ENCODE measurements at places on chromosomes 3 and 15.

DNA sequence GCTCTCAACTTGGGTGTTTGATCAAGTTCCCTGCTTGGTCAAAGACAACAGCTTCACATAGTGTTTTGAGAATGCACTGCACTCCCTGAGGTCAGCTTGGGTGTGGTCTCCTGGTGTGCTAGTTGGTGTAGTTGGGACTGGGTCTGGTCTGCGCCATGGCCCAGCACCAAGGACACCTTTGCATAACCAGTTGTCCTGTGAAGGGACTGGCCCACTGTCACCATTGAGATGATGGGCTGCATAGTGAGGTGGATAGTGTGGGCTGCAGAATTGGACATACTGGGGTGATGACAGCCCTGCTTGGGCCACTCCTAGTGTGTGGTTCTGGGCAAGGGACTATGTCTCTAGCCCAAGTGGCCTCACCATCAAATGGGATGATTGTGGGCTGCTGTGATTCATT lies 9.5 kb downstream of the RPSA start:
- no peak for DNase-seq

- peak; percentile 90 for DNase-seq
Observed at GRCh38 chr3:134330883-134331810, 43.1 kb downstream of the AMOTL2 start.

DNA sequence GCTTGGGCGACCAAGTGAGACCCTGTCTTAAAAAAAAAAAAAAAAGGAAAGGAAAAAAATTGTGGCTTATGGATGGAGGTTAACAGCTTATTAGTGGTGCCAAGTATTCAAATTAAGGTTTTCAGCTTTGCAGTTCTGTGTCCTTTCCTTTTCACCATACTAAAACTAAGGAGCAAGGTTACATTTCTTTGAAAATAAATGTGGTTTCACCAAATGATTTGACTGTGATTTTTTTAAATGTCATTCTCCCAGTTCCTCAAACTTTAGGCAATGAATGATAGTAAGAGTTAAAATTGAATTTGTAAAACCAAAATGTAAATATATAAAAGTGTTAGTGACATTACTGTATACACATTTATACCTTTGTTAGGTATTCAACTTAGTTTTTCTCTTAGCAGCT lies 9.6 kb downstream of the CHRNA5 start:
- DNase-seq = no peak

GRCh38 chr15:91555312-91555711 lies 298.2 kb upstream of the SLCO3A1 start:
- DNase-seq = peak; percentile 30

DNA sequence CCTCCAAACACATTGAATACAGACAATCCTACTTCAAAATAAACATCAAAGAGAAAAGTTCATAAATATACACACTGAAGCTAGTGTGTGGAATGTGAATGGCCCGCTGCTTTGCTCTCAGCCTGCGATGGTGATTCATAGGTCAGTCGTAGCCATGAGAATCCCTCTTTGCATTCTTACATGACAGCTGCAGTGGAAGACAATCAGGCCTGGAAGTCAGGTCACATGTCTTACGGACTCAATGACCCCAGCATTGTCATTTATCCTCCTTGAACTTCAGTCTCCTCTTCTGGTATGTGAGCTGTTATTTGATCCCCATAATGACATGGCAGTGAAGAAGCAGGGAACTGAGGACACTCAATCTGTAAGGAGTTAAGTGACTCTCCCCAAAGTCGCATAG lies 217.8 kb upstream of the EOMES start:
- peak; percentile 24 for DNase-seq

DNA sequence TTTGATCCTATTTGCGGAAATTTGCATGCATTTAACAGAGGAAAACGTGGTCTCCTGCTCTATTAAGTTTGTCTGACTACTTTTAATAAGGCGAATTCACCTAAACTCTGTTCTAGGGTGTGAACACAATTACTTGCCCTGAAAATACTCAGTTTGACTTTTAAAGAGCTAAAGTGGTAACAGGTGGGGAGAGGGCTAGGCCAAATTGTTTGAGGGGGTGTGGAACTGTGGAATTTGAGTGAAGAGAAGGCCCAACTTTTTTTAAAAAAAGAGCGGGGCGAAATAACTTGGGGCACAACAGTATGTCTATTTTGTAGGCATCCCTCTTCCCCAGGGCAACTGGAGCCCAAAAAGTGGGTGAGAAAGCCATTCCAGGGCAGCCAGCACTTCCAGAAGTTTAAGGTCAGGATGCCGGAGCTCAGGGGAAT lies 580 bp upstream of the FXR1 start:
- DNase-seq = no peak
